ENCODE measurements at places on chromosomes 1 and 21.
A peak's percentile ranks its signal among the peaks of the same experiment; 100 is the strongest.

GRCh38 chr1:177591155-177591554, 378.7 kb downstream of the SEC16B start:
- DNase-seq: no peak

- DNase-seq: peak; percentile 66
Observed at GRCh38 chr21:34276711-34277425, 86.9 kb upstream of the KCNE2 start.

GRCh38 chr1:200034761-200035396, 7.4 kb downstream of the NR5A2 start:
- no peak for DNase-seq

DNA sequence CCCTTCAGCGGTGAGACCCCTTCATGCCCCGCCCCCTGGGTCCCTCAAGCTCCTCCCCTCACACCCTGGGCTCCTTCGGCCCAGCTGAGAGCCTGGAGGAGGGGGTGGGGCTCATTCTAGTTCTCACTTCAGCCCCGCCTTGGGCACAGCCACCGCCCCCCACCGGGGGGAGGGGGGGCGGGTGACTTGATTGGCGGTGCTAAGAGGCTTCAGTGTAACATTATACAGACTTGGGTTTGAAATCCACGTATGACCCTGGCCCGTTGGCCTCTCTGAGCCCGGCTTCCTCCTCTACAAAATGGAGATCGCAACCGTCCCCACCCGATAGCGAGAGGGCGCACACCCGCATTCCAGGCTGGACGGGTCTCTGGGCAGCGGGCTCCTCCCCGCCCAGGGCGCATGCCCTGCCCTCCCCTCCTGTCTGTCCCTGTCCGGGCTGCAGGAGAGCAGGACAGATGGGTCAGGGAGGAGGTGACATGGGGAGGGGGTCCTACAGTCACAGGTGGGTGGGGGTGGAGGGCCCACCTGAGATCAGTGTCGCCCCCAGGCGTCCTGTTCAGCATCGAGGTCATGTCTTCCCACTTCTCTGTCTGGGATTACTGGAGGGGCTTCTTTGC, 5.1 kb downstream of the CLCNKB start:
- peak; percentile 75 for DNase-seq

GRCh38 chr1:201506557-201507359, at the start of gene CSRP1:
Gene CSRP1, minus strand, starts transcription at chr1:201507123. Its CDS starts 10,820 bp downstream, at chr1:201496303.
- peak; percentile 95 for DNase-seq

DNA sequence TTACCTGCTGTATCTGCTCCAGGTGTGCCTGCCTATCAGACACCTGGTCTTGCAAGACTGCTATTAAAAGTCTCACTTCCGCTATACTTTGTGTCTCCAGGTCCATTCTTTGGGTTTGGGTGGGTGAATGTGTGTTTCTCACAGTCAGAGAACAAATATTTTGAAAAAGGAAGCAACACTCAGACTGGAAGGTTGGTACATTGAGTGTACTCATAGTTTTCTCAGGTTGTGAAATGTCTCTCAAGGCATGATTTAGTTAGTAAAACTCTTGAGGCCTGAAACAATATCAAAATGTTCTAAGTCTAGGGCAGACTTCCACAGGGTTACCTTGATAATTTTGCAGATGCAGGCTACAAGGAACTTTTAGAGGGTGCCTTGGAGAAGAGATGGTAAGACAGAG, 429.9 kb upstream of the ZRANB2 start:
- no peak for DNase-seq

- DNase-seq: no peak
Observed at GRCh38 chr21:22711636-22712035, 1713.4 kb downstream of the NCAM2 start.

DNA sequence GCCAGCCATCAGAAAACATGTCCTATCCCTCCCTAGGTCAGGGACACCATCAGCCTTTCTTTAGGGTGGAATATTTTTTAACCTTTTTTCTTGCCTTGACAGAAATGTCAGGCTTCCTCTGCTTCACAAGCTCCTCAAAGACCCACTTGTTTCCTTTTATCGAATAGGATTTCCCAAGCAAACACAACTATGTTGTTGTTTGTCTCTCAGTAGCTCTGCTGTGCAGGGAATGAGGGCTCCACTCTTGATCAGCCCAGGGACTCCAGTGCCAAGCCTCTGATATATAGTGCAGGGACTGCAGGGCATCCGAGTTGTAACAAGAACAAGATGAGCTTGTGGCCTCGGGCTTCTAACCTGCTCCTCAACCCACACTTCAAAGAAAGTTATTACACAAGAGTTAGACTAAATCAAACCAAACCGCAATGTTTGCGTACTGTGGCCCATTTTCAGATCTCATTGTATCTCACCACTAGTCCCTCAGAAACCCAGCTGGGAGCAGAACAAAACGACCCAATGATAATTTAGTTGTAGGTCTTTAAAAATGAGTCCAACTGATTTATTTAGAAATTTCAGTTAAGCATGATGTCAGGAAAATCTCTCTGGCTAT, 108.1 kb downstream of the ATG4C start:
- no peak for DNase-seq

GRCh38 chr21:41008974-41009373, 159.0 kb upstream of the BACE2 start:
- no peak for DNase-seq

- DNase-seq: peak; percentile 60
Observed at GRCh38 chr1:48203287-48203900, 19.1 kb upstream of the SLC5A9 start.

DNA sequence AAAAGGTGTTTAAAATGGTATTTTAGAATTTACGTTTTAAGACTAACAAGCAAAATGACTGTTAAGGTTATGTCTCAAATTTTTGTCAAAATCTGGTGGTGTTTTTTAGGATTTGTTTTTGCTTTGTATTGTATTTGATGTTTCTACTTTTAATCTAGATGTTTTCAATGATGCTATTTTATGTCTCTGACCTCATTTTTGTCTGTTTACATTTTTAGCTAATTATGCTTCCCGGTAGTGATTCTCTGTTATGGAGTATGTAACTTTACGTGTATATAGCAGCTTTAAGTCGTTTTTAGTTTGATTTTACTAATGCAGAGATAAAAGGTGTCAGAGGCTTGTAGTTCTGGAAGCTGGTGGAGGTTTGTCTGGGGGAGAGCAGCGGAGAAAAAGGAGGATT, 71.8 kb downstream of the PRDM2 start:
- no peak for DNase-seq

GRCh38 chr1:170460001-170460400, 72.0 kb upstream of the GORAB start:
- DNase-seq: no peak

DNA sequence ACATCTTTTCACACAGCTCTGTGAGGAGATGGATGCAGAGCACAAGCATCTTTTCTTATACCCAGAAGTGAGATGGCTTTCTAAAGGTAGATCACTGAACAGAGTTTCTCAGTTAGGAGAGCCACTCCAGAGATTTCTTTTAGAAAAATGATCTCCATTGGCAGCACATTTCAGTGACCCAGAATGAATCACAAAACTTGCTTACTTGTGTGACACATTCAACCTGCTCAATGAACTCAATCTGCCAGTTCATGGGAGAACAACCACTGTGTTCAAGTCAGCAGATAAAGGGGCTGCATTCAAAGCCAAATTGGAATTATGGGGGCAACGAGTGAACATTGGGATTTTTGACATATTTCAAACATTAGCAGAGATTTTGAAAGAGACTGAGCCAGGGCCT, 78.3 kb downstream of the UCHL5 start:
- DNase-seq: no peak

Measured in activated CD4-positive, alpha-beta T cell treated with anti-CD3 and anti-CD28 coated beads, Interleukin-2, amount 10 ng/mL, durations not matched to agents 24 days and 14 days (primary cell).